ENCODE measurements at places on chromosomes 13 and 19.
A peak's percentile ranks its signal among the peaks of the same experiment; 100 is the strongest.

GRCh38 chr13:90094357-90094756 lies 1253.1 kb upstream of the MIR17HG start:
- H3K27me3 ChIP-seq, result no peaks in the 10 kb centered on the region
- no peak overlapping the region for H3K27ac ChIP-seq
- no peaks in the 10 kb centered on the region for H3K36me3 ChIP-seq
- no peak overlapping the region for H3K4me3 ChIP-seq
- DNase-seq, result no peak

GRCh38 chr13:91747186-91747585 lies 348.8 kb downstream of the GPC5 start:
- DNase-seq, result no peak
- no peaks in the 10 kb centered on the region for H3K4me1 ChIP-seq
- H3K27ac ChIP-seq, result no peak overlapping the region
- H3K36me3 ChIP-seq, result no peaks in the 10 kb centered on the region
- H3K4me3 ChIP-seq, result no peak overlapping the region
- H3K27me3 ChIP-seq, result no peaks in the 10 kb centered on the region

DNA sequence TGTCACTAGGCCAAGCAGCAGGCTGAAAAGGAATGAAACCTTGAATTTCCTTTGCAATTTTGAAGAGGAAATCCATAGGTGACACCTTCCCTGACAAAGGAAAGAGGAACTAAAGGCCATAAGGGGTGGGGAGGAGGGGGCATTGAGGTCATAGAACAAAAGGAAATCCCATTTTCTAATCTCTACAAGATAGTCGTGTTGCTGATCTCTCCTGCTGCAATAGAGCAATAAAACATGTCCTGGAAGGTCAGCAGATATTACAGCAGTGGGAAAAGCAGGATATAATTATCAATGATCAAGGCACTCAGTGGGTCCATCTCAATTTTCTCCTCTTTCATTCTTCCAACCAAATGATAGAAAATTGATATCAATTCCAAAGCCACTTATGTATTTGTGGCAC lies 20.3 kb upstream of the RAP2A start:
- H3K36me3 ChIP-seq, result no peaks in the 10 kb centered on the region
- no peak for DNase-seq
- no peaks in the 10 kb centered on the region for H3K27me3 ChIP-seq
- H3K4me3 ChIP-seq, result no peak overlapping the region

DNA sequence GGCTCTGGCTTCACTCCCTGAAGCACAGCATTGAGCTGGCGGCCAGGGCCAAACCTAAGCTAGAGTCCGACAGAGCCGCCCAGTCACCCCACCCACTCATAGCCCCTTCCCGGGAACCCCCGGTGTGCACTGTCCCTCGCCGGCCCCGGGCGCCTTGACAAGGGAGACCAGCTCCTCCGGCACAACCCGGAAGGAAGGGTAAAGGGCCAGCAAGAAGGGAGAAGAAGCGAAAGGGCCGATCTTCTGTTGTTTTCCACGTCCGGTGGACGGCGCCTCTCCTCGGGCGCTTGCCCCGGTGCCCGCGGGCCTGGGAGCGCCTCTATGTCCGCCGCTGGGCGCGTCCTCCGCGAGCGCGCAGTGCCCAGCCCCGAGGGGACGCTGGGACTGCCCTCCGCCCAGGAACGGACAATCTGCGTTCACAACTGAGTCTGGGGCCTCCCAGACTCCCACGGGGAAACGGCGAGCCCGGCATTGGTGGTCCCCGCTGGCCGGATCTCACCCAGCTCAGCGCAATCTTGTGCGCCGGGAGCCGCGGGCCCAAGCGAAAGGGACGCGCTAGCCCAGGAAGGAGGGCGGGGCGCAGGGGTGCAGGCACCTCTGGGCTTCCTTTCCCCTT lies 172.5 kb upstream of the MIR17HG start:
- no peaks in the 10 kb centered on the region for H3K36me3 ChIP-seq
- no peak for DNase-seq
- peak overlapping the region; percentile 35 for H3K4me3 ChIP-seq
- H3K4me1 ChIP-seq, result peaks cover 11% of the 10 kb centered on the region

DNA sequence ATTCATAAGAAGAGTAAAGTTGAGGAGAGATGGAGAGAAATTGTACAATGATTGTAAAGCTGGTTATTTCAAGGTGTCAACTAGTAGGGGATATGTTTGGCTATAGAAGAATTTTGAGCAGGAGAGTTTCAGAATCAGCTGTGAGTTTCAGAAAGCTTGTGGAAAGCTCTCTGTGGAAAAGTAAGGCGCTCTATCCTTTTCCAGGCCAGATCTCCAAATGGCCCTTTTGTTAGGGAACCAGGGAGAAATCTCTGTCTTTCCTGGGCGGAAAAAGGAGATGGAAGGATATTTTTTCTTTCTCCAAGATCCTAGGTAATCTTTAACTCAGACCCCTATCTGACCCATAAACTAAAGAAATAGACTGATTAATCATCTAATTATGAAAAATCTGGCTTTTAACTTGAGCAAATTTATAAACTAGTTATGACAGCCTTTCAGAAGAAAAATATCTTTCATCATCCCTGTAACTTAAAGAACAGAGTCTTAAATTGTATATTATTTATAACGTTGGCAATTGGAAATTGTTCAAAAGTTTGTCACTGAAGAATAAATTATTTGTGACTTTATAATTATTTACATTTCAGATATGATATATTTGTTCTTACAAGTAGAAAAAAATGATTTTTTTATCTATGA lies 34.5 kb downstream of the SPRY2 start:
- H3K27me3 ChIP-seq, result no peaks in the 10 kb centered on the region
- no peak overlapping the region for H3K4me3 ChIP-seq
- no peak overlapping the region for H3K27ac ChIP-seq
- no peak for DNase-seq
- H3K36me3 ChIP-seq, result no peaks in the 10 kb centered on the region

DNA sequence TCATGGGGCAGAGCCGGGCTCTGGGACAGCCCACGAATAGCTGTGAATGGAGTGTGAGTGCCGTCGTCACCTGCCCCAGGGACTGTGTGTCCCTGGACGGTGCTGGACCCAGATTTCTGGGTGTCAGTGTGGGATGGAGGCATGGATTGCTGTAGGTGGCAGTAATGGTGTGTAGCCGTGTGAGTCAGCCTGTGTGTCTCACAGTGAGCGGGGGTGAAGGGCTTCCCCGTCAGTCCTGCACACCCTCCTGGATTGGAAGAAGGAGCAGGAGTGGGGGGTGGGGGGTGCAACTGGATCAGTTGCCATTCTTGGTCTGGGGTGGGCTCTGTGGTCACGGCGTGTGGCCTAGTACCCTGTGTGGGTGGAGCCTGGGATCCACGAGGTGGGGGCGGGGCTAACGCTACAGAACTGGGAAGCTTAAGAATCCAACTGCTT lies 6.5 kb upstream of the LTBP4 start:
- peaks cover 18% of the 10 kb centered on the region for H3K4me1 ChIP-seq
- peaks cover 16% of the 10 kb centered on the region for H3K36me3 ChIP-seq
- no peak for DNase-seq
- H3K4me3 ChIP-seq, result no peak overlapping the region
- peaks cover 47% of the 10 kb centered on the region for H3K27me3 ChIP-seq

GRCh38 chr19:38869836-38870607 lies 8.1 kb downstream of the RINL start:
- H3K4me1 ChIP-seq, result peaks cover 19% of the 10 kb centered on the region
- H3K4me3 ChIP-seq, result peak overlapping the region; percentile 77
- H3K36me3 ChIP-seq, result no peaks in the 10 kb centered on the region
- peak; percentile 79 for DNase-seq

GRCh38 chr13:32323912-32324311 lies 8.6 kb downstream of the BRCA2 start:
- no peak overlapping the region for H3K27ac ChIP-seq
- no peaks in the 10 kb centered on the region for H3K27me3 ChIP-seq
- H3K36me3 ChIP-seq, result peaks cover 2% of the 10 kb centered on the region
- no peaks in the 10 kb centered on the region for H3K4me1 ChIP-seq

GRCh38 chr19:16561382-16561781 lies 10.8 kb downstream of the SLC35E1 start:
- DNase-seq, result no peak
- H3K27me3 ChIP-seq, result no peaks in the 10 kb centered on the region
- no peak overlapping the region for H3K27ac ChIP-seq
- H3K4me1 ChIP-seq, result no peaks in the 10 kb centered on the region
- H3K36me3 ChIP-seq, result peaks cover 57% of the 10 kb centered on the region
- no peak overlapping the region for H3K4me3 ChIP-seq

All from CD14-positive monocyte (primary cell).